ENCODE measurements at places on chromosomes 6 and 20. TPM values are rescaled to one million over a fixed set of nuclear protein-coding genes. Genes with fewer than 3 reads are reported as not detected.
A peak's percentile ranks its signal among the peaks of the same experiment; 100 is the strongest.

GRCh38 chr6:170088582-170088955 lies 202.3 kb downstream of the DLL1 start:
- no peak for DNase-seq

DNA sequence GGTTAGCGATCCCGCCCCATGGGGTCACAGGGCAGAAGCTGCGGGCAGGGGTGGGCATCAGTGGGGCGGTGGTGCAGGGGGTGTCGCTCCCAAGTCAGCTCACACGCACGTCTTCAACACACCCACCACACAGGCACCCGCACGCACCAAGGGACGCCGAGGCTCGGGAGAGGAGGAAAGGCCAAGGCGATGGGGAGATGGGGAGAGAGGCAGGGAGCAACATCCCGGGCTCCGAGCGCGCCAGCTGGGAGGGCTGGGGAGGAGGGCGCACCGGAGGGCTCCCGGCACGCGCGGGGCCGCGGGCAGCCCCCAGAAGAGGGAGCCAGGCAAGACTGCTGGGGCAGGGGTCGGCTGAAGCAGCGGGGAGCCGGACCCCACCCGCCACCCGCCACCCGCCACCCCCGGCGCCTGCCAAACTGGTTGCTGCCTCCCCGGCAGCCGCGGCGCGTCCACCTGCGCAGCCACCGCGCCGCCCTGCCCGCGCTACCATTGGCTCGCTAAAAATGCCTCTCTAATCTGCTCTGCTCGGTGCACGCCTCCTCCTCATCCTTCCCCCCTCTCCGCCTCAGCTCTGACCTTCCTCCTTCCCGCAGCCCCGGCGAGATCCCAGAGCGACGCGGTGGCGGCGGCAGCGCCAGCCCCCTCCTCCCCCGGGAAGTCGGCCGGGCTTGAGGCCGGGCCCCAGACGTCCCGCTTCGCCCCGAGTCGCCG lies at the start of gene PACSIN1:
Gene PACSIN1 (plus strand): TSS at position 546 of the 711 bp plus-strand sequence. CDS start 60,230 bp downstream, outside the sequence.
- DNase-seq = peak; percentile 96

- no peak for DNase-seq
Measured at GRCh38 chr20:11331096-11331495, 586.6 kb upstream of the BTBD3 start.

- no peak for DNase-seq
Measured at GRCh38 chr6:129586815-129587214, 123.2 kb downstream of the ARHGAP18 start.

DNA sequence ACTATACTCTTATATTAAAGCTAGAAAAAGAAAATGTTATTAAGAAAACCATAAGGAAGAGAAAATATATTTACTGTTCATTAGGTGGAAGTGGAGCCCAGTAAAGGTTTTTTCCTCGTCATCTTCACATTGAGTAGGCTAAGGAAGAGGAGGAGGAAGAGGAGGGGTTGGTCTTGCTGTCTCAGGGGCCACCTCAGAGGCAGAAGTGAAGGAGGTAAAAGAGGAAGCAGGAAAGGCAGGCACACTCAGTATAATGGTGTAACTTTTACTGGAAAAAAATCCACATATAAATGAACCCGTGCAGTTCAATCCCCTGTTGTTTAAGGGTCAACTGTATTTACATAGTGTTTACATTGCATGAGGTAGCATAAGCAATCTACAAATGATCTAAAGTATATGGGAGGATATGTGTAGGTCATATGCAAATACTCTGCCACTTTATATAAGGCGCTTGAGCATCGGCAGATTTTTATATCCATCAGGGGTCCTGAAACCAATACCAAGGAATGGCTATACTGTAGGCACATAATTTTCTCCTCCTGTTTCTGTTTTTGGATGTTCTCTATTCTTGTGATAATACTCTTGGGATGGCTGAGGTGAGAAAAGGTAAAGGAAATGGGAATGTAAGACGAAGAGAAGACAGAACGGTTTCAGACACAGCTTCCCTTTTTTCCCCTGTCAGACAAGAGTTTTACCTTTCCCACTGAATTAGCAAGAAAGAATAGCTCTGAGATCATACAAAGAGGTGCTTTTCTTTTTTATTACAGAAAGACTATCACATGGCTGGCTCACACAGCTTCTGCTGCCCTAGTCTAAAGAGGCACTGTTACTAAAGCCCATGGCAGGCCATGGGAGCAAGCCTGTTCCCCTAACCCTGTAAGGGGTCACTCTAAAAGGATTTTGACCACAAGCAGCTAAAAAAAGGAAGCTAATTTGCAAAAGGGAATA lies 59.9 kb downstream of the NUDT3 start:
- no peak for DNase-seq

GRCh38 chr6:19501737-19502245 lies 335.4 kb upstream of the ID4 start:
- DNase-seq = no peak

- peak; percentile 78 for DNase-seq
Measured at GRCh38 chr6:36963451-36964290, 9.1 kb downstream of the PI16 start.

DNA sequence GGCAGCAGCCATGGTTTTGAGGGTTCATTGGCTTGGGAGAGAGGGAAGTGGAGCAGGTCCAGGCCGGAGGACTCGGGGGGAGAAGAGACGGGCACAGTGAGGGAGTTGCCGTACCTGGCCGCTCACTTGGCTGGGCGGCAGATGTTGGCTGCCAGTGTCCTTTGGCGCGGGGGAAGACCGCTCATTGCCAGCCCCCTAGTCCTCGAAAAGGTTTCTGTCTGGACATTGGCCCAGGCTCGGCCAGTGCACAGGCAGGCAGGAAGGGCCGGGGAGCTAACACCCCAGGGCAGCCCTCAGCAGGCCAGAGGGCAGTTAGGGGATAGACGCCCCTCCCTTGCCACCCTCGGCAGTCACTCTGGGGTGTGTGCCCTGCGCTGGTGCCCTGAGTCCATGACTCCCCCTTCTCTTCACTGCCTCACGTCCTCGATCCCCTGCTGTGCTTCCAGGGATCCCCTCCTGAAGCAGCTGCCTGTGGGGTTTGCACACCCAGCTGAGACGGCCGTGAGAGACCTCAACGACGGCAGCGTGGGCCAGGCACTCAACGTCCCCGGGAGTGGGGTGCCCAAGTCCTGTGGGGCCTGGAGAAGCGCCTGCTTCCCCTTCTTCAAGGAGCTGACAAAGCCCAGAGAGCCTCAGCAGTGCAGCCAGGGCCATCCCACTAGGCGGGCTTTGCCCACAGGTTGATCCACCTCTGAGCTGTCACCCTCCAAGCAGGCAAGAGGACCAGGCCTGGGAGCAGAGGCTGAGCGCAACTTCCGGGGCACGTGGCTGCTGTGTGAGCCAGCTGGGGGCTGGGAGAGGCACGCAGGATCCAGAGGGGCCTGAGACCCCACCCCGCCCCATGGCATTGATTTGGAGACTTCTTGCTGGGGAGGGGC lies 20.4 kb downstream of the RBM38 start:
- DNase-seq = no peak

- DNase-seq = no peak
Measured at GRCh38 chr6:22251348-22251747, 45.5 kb downstream of the PRL start.

DNA sequence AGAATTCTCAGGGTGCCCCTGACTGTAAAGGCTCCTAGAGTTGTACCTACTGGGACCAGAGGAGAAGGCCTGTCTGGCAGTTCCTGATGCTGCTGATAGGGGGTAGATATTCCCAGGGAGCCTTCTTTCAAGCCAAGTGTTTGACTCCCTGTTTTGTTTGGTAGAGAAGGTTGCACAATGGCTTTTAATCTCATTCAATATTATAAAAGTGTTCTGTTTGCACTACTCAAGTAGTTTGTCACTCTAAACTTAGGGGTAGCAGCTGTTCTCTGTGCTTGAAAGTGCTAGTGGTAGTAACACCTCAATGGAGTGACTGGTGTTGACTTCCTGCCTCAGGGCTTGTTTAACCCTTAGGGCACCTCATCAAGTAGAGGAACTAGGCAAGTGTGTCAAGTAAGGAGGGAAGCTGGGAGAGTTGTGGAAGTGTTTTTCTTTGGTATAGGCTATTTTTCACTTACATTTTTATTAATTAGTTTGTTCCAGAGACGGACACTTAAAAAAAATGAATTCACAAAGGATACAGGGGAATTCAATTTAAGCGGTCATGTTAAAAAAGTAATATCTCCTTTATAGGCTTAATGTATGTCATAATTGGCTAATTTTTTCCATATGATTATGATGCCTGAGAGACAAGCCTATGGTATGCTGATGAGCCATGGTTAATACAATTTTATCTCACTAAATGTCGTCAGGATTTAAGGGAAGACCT lies 38.1 kb downstream of the BICRAL start:
- peak; percentile 66 for DNase-seq

GRCh38 chr6:36599791-36600209 lies 5.6 kb downstream of the SRSF3 start:
- peak; percentile 47 for DNase-seq

DNA sequence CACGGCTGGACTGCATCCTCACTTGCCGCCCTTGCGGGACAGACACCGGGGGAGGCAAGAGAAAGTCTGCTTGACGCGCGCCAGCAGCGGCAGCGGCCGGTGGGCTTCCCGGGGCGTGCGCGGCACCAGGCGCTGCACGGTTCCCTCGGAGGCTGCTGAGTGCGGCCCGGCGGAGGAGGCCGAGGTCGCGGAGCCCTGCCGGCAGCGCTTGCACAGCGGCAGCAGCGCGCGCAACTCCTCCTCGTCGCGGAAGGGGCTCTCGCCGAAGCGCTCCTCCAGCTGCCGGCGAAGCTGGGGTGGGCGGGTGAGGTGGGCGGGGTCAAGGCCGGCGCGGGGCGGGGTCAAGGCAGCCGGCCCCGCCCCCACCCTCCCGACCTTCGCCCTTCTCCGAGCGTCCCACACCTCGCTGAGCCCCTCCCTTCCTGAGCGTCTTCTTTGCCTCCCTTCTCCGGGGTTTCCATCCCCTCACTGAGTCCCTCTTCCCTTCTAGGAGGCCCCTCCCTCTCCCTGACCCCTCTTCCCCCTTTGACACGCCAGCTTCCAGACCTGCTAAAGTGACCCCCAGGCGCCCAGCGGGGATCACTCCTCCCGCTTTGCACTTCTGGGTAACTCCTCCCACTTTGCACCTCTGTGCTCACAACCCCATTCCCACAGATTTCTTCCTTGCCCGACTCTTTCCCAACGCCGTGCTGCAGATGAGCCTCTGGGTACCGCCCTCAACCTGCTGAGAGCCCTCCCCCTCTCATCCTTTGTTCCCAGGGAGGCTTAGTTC lies 8.8 kb downstream of the DUSP15 start:
- peak; percentile 100 for DNase-seq

The CDSN gene
- total RNA-seq = not detected

The PCK1 gene
- total RNA-seq = not detected

The HELZ2 gene
- 27.5 TPM for total RNA-seq

The PPP1R3G gene
- 0.48 TPM for total RNA-seq

The GLP1R gene
- total RNA-seq = 0.87 TPM

The ZNF334 gene
- 9.1 TPM for total RNA-seq

The HLA-DOB gene
- not detected for total RNA-seq
